CD4-positive, alpha-beta T cell treated with Interleukin-2 at 100 ng/mL for 4 hours (primary cell): ENCODE measurements at places on chromosomes 16 and 17.

DNA sequence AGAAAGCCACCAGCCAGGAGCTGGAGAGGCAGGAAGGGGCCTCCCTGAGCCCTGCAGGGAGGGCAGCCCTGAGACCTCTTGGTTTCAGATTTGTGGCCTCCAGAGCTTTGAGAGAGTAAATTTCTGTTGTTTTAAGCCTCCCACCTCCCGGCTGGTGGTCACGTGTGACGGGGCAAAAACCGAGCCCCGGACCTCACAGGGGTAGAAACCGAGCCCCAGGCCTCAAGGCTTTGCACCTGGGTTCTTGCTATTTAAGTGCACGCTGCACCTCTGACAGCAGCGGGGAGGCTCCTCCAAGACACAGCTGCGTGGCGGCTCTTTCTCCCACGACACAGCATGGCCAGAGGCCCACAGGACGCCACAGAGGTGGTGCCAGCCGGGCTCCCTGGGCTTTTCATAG lies 17.4 kb upstream of the ZC3H18 start:
- DNase-seq: no peak

DNA sequence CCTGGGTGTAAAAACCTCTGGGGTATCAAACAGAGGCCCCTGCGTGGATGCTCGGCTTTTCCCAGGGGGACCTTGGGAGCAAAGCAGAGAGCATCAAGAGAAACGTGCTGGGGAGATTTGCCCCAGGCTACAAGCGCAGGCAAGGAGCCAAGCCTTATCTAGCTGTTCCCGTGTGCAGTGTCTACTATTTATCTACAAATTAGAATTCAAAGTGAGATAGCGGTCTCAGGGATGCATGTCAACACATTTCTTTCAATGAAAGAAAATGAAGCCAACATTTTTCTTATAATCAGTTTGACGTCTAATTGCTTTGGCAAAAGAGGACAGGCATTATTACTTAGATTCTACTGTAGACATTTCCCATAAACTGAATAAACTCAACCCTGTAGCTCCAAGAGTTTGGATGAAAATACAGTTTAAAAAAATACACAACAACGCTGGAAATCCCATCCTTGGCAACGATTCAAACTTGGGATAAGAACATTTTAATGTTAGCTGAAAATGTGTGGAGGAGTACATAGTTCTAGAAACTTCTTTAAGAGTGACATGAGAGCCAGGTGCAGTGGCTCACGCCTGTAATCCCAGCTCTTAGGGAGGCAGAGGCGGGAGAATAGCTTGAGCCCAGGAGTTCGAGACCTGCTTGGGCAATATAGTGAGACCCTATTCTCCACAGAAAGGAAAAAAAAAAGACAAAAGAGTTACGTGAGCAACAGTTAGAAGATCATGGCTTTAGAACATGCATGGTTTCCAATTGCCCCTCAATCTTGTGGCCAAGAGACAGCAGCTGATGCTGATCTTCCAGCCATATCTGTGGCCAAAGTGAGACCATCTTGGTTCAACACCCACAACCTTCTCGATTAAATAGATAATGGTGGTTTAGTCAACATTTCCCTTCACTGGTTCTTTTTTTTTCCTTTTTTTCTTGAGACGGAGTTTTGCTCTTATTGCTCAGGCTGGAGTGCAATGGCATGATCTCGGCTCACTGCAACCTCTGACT lies 7.2 kb downstream of the SPNS3 start:
- DNase-seq: no peak

GRCh38 chr16:85377388-85378144 lies 235.6 kb upstream of the GSE1 start:
- DNase-seq: no peak

DNA sequence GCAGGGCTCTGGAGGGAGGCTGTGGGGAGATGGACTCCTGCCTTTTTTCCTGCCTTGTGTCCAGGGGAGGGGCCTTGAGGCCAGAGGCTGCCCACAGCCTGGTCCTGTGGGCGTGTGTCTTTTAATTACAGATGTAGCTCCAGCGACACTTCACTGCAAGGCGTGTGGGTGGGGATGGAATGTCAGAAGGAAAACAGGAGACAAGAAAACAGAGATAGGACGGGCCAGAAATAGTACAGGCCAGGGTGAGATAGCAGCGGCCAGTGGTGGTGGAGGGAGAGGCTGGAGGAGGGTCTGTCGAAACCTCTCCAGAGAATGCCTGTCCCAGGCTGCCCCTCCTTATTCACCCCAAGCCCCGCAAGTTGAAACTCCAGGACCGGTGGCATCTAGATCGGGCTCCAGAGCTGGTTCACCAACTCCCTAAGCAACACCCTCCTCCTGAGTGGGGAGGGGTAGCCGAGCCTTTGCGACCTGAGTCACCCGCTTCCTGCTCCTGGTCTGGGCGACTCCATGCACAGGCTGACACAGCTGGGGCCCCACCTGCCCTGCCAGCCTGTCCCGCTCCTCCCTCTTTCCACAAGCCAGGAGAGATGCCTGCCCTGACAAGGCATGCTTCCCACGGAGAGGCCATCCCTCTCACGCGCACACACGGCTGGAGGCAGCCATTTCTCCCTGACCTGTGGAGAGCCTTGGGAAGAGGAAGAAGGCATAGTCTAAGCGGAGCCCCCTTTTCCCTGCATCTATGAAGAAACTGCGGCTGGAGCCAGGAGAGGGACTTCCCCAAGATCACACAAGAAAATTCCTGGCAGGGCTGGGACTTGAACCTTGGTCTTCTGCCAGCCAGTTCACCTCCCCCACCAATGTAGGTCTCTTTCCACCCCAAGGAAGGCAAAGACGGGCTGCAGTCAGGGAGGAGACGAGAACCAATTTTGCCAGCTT lies 6.6 kb upstream of the JUP start:
- no peak for DNase-seq

DNA sequence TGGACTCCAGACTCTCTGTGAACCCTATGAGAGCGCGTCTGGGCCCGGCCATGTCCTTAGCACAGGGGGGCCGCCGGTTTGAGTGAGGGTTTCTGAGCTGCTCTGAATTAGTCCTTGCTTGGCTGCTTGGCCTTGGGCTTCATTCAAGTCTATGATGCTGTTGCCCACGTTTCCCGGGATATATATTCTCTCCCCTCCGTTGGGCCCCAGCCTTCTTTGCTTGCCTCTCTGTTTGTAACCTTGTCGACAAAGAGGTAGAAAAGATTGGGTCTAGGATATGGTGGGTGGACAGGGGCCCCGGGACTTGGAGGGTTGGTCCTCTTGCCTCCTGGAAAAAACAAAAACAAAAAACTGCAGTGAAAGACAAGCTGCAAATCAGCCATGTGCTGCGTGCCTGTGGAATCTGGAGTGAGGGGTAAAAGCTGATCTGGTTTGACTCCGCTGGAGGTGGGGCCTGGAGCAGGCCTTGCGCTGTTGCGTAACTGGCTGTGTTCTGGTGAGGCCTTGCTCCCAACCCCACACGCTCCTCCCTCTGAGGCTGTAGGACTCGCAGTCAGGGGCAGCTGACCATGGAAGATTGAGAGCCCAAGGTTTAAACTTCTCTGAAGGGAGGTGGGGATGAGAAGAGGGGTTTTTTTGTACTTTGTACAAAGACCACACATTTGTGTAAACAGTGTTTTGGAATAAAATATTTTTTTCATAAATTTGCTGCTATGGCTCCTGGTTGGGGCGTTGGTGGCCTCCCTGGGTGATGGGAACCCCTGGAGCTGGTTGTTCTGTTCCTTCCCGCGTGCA lies 23.1 kb downstream of the STAT5A start:
- no peak for DNase-seq

DNA sequence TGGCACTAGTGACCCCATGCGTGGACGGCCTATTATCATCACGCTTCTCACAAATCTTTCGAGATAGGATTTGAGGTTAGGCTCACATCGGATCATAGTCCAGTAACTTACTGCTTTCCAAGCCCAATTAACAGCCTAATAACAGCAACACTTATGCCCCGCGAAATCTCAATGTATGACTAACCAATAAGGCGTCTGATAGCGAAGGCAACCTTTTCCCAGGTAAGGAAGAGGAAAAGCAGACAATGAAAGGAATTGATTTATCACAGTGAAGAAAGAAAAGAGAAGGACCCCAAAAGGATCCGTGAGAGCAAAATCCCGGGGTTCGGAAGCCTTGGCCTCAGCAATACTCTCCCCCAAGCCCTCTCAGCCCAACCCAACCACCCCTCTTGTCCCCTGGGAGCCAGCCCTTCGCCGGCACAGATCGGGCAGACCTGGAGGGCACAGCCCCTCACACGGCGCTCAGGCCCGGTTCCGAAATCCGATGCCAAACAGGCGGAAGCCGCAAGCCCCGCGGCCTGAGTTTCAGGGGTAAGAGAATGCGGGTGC lies 534 bp downstream of the GPATCH8 start:
- peak; percentile 4 for DNase-seq

GRCh38 chr17:40097931-40098845 lies 2.2 kb downstream of the NR1D1 start:
- DNase-seq: peak; percentile 26

- no peak for DNase-seq
These were observed 85.5 kb downstream of the GSG1L start for GRCh38 chr16:27977966-27978365.

DNA sequence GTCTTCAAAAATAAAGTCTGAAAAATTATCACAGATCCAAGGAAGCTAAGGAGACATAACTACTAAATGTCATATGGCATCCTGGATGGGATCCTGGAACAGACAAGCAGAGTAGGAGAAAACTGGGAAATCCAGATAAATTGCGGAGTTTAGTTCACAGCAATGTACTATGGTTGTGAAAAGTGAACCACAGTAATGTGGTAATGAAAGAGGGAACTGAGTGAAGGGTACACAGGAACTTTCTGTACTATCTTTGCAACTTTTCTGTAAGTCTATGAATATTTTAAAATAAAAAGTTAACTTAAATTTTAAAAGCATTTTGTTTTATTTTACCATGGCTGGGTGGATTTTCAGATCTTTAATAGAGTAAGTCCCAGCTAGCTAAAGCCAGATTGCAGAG lies 16.3 kb downstream of the SLFN12L start:
- no peak for DNase-seq

GRCh38 chr16:20944861-20945574 lies 44.4 kb downstream of the LYRM1 start:
- DNase-seq: peak; percentile 5

DNA sequence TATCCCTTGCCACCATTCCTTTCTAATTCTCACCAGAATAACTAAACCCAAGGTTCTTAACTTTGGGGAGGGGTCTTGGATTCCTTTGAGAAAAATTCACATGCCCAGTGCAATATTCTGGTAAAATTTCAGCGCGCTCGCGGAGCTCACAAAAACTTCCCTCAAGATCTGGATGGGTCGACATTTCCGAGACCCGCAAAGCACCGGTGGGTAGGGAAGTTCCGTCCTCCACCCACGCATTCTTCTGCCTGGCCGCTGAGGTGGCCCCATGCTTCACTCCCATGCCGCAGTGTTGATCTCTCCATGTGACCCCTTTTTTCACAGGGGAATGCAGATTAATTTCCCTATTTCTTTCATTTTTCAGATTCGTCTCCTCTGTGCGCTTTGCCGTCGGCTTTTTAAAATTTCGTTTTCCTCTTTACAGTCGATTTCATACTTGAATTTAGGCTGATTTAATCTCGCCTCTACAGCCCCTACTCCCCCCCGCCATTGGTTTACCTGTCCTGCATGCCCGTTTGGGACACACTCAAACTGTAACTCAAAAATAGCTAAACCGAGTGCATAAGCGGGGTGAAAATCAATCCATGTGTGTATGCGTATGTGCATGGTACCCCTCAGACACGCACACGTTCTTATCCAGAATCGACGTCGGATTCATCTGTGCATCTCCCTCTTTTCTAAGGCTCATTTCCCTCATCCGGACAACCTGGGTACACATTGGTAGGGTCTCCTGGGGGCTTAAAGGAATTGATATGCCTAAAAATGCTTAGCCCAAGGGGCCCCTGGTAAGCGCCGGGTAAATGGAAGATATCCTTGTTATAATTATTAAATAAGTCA lies 1.4 kb upstream of the SP6 start:
- no peak for DNase-seq

GRCh38 chr16:69838489-69838888 lies 76.4 kb downstream of the WWP2 start:
- no peak for DNase-seq

- DNase-seq: no peak
These were observed 79.1 kb downstream of the GPR139 start for GRCh38 chr16:19994466-19995170.

GRCh38 chr17:74230896-74231295 lies 17.5 kb downstream of the TTYH2 start:
- no peak for DNase-seq

- DNase-seq: no peak
These were observed 13.3 kb upstream of the PAFAH1B1 start for GRCh38 chr17:2580151-2580550.

DNA sequence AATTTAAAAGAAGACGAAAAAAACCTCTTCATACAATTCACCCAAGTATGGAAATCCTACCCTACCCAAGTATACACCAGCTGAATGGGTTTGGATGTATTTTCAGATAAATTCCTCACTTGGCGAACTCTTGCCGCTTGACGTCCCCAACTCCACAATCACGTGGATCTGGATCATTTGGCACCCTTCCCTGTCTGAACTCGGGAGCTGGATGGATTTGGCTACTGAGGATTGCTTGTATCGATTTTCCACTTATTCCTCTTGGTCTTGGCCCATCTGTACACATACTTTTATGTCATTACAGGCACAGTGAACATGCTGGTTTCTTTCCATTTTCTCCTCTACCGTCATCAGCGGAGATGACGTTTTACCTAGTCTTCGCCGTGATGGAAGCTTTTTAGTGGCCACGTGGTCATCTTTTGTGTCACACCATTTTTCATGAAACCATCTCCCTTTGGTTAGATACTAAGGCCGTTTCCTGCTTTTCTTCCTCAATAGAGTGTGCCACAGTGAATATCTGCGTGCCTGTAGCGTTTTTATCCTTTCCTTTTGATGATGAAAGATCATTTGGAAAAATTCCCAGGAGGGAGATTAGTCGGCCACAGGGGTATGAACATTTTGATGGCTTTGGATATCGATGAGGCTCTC lies 47.1 kb downstream of the CMIP start:
- DNase-seq: no peak

DNA sequence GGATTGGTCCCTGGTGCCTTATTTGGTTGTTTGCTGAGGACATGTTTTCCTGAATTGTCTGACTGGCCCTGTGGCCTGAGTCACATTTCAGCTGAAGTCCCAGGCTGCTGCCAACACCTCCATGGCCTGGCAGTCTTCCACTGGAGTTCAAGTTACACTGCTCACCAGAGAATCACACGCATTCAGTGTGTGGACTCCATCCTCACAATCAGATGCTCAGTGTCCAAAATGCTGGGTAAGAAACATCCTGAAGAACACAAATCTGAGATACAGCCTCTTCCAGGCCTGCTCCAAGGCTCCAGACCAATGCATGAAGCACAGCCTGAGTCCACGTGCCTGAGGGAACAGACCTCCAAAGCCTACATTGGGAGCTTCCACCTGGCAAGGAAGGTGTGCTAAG lies 19.2 kb downstream of the CD300LB start:
- DNase-seq: no peak

- no peak for DNase-seq
These were observed 9.0 kb downstream of the ATAD5 start for GRCh38 chr17:30840771-30841170.

DNA sequence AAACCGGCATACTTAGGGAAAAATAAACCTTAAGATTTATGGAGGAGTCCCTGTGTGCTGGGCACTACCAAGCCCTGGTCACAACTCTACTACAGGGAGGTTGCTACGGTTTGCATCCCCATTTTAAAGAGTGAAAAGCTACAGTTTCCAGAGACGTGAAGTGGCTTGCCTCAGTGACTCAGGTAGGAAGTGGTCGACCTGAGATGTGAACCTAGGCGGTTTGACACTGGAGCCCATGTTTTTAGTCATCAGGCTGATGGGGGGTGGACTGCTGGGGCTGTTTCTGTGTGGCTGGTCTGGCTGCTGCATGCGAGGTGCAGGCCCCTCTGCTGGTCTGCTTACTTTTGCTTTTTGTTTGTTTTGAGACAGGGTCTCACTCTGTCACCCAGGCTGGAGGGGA lies 6.6 kb downstream of the COX6A2 start:
- DNase-seq: peak; percentile 59

- DNase-seq: no peak
These were observed 9.9 kb downstream of the SRCIN1 start for GRCh38 chr17:38595892-38596291.
